Activated B cell treated with CpG ODN at 0.5 μM for 24 hours (primary cell): ENCODE measurements at places on chromosomes 1 and 21.

GRCh38 chr1:29029667-29030066, 94.0 kb downstream of the TMEM200B start:
- DNase-seq, result no peak

GRCh38 chr1:225897595-225898514, 8.9 kb upstream of the LEFTY1 start:
- no peak for DNase-seq

- DNase-seq, result no peak
These were observed 16.6 kb upstream of the EDEM3 start for GRCh38 chr1:184771190-184771691.

DNA sequence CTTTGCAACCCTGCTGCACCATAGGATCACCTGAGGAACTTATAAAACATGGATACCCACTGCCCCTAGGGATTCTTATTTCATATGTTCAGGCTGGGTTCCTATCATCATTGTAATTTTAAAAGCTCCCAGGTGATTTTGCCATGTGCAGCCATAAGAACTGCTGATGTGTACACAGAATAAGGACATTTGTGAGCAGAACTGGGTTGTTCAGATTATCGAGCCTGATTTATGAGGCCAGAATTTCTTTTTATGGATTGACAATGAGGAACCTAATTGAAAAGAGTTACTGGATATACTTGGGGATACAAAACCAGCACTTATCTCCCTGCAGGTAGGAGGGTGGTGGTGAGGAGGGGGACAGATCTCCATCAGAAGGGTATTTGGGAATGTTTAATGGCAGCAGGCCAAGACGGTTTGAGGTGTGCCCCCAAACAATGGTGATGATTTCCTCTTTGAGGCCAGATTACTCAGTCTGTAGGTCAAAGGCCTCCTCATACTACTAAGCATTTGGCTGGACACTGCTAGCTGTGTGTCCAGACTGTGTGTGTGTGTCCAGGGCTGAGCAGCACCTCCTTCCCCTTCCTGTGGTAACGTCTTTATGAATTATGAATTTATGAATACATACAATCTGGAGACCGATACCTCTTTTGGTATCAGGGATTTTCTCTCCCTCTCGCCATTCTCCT, 18.9 kb downstream of the NOS1AP start:
- DNase-seq, result no peak

DNA sequence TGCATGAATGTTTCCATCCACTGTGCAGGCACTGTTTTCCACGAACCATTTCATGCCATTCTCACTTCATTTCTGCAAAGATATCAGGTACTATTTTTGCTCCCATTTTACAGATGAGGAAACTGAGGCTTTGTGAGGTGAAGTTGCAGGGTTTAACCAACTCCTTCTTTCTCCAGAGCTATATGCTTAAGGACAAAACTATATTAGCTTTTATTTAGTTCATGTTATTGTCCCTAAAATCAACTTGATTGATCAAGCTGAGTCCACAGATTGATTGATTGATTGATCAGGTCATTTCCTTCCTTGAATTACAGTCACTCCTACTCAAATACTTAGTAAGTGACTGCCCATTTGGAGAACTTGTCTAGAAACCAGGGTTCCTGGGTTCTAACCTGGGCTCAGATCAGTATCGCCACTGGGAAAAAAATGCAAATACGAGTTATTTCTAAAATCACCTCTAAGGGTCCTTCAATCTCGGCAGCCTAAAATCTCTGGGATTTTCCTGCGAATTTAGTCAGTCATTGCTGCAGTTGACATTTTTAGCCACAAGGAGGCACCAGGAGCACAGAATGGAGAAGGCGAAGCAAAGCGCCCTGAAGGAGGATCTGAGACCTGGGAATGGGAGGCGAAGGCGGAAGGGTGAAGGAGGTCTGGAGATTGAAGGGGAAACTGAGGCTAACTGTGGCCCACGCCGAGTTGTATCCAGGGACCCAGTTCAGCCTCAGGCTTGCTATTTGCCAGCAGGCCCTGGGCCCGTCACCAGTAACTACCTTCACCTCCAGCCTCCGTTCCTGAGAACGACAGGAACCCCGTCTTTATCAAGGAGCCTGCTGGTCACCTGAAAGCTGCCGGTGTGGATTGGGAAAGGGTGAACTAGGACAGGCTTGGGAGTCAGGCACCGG, 14.3 kb upstream of the MUL1 start:
- peak; percentile 30 for DNase-seq

- no peak for DNase-seq
These were observed 227.2 kb downstream of the KCNJ6 start for GRCh38 chr21:37688952-37689659.
